ENCODE measurements at places on chromosomes 6 and 20. TPM values are rescaled to one million over a fixed set of nuclear protein-coding genes. Genes with fewer than 3 reads are reported as not detected.

The MAPK13 gene
- total RNA-seq = 29.9 TPM

- no peaks in the 10 kb centered on the region for H3K4me1 ChIP-seq
- DNase-seq = no peak
- H3K27me3 ChIP-seq = no peaks in the 10 kb centered on the region
- peaks cover 33% of the 10 kb centered on the region for H3K36me3 ChIP-seq
These were observed 166.1 kb upstream of the AKAP12 start for GRCh38 chr6:151073701-151074100.

DNA sequence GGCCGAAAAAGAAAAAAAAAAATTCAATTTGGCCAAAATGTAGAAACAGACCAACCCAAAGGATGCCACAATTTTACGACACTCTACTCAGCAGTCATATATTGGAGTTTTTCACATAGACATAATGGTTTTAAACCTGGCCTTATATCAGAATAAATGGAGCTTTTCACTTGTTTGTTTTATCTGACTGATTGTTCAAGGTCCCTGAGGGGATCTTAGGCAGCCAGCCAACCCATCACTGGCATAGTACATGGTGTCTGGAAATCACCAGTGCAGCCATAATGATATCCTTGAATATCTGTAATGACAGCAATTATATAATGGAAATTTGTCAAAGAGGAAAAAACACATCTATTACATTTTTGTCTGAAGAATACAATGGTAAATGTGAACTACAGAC, 96.9 kb downstream of the PRSS35 start:
- no peak for DNase-seq
- no peak overlapping the region for H3K4me3 ChIP-seq
- H3K27ac ChIP-seq = no peak overlapping the region

DNA sequence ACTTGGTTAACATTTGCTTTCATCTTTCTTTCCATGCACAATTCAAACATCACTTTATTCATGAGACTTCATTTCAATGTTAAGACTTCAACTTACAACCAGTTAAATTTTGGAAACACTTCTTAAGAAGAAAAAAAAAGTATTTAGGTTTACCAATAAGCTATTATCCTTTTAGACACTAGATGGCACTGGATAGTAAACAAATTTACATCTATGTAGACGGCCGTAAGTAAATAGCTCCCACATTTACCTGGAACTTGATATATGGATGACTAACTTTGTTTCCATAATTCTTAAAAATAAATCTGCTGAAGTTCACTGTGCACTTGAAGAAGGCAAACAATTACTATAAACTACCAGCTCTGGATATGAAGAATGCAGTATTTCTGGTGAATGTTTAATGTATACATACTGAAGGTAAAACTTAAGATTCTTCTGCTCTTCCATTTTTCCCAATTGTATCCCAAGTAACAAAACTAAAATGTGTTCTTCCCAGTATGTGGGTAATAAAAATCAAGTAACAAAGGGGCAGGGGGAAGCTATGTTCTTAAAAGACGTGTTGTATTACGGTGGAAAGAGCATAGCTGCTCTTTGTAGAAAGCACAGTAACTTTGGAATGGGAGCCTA, 130.6 kb upstream of the C6orf118 start:
- no peak for DNase-seq
- no peak overlapping the region for H3K4me3 ChIP-seq
- H3K27ac ChIP-seq = no peak overlapping the region
- no peaks in the 10 kb centered on the region for H3K36me3 ChIP-seq
- no peaks in the 10 kb centered on the region for H3K4me1 ChIP-seq

The PPP1R16B gene
- total RNA-seq = 67.4 TPM

The GINS1 gene
- total RNA-seq = 28.9 TPM

The NMBR gene
- total RNA-seq = not detected

The EYA4 gene
- total RNA-seq = not detected

Measured in activated CD4-positive, alpha-beta T cell treated with anti-CD3 and anti-CD28 coated beads, Interleukin-2, amount 10 ng/mL, durations not matched to agents 7 days and 5 days (primary cell).